ENCODE measurements at places on chromosomes 4 and X.

DNA sequence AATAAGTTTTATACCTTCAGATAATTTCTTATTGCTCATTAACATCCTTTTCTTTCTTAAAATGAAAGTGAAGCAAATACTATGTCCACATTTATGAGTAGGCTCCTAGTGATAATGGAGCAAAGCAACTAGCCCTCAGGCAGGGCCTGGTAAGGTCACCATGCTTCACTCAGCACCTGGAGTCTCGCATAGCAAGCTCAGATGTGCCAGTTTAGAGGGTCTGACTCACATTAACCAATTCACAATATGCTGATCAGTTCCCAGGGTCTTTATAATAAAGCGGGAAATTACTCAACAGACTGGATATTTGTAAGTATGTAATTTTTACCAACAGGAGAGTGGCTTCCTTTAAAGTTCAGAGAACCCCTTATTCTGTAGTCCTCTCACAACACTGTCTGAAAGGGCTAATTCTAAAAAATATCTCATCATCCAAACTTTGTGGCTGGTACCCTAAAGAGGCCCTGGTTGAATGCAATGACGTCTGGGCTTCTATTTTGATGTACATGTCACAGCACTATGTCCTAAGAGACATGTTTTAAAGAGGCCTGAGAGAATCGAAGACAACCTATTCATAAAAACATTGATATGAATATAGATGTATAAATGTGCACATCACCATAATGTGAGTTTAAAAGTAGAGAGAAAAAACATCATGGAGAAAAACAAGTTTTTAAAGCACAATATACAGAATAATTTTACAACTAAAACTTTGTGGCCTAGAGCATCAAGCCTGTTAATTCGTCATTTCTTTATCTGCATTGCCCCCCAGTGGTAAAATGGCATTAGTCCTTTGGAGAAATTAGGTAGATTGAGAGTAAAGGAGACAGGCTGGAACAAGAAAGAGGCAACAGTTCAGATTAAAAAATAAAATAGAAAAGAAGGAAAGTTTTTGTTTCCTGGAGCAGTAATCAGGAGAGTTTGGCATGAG is 44.3 kb downstream of the IL21 start:
- DNase-seq: no peak

DNA sequence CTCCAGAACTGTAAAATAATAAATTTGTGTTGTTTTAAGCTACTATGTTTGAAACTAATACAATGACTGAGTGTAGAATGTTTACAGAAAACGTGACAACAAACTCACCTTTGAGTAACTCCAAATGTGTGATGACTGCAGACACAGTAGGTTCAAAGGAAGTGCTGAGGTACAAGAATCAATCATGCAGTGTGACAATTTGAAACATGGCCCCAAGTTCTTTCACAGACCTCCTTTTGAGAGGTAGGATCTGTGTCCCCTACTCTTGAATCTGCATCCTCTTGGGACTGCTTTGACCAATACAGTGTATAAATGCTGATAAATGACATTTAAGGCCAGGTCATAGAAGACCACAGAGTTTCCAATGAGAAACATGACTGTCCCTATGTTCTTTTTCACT is 667.7 kb upstream of the DIPK2B start:
- DNase-seq: no peak

DNA sequence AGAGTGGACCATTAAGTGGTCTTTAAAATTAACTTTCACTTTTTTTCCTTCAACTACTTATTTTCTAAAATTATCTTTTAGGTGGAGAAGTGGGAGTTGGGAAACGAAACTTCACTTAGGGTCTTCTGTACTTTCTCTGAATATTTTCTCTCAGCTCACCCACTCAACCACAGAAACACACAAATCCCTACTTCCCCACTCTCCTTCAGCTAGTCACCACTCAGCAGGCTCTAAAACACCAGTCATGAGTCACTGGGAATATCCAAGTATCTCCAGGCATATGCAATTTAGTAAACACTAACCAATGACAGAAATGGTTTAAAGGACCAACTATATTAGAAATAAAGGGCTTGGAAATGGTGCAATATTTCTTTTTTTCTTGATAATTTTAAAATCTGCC is 153.0 kb upstream of the RPS6KA6 start:
- no peak for DNase-seq

DNA sequence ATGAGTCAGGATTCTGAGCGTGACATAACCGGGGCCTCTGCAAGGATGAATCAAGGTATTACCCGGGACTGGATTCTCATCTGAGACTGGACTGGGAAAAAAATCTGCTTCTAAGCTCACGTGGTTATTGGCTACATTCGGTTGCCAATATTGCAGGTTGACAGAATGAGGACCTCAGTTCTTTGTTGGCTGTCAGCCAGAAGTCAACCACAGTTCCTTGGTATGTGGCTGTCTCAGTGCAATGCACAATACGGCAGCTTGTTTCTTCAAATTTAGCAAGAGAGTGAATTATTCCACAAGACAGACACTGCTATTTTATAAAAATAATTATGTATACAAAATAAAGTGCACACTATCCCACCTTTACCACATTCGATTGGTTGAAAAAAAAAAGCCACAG is 424.2 kb downstream of the KLHL4 start:
- no peak for DNase-seq

- DNase-seq: no peak
Observed at GRCh38 chr4:110062166-110062565, 136.2 kb downstream of the ELOVL6 start.

- DNase-seq: no peak
Observed at GRCh38 chr4:103136671-103137445, 37.2 kb upstream of the BDH2 start.

DNA sequence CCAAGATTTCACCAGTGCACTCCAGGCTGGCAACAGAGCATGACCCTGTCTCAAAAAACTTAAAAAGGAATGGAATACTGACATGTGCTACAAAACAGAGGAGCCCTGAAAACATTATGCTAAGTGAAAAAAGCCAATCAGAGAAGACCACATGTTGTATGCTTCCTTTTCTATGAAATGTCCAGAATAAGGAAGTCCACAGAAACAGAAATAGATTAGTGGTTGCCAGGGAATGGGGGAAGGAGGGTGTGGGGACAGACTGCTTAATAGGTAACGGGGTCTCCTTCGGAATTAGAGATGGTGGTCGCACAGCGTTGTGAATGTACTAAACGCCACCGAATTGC is 30.1 kb upstream of the KIAA0232 start:
- DNase-seq: no peak

- no peak for DNase-seq
Observed at GRCh38 chr4:145808021-145808650, 128.2 kb downstream of the C4orf51 start.

DNA sequence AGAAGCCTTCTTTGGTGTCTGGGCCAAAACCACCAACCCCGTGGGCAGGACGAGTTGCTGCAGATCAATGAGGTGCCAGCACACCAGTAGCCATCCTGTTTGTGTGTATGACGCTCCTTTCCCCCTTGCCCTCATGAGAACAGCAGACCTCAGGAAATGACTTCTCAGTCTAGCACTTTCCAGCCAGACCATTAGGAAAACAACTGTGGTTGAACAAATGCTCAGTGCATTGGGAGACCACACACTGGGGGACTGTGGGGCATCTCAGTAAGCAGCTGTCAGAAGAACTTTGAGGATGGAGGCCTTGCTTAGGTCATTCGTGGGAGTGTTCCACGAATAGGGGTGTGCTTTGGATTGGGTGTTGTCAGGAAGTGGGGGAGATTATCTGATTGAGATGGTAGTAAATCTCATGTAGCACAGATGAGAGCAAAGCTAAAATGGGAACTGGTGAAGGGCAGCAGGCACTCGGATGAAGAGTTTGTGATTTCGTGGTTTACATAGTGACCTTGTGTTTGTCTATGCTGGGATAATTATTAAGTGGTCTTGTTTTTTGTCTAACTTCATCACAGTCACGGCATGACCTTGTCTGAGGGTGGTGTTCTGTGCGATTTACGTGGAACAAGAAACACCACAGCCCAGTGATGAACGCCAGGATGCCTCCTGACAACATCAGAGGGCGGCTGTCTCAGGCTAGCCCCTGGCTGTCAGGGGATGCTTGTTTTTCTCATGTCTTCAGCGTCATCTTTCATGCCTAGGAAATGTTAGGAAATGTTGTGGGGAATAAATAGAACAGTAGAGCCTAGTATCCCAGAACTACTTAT is 70.1 kb downstream of the USP46 start:
- peak; percentile 51 for DNase-seq

DNA sequence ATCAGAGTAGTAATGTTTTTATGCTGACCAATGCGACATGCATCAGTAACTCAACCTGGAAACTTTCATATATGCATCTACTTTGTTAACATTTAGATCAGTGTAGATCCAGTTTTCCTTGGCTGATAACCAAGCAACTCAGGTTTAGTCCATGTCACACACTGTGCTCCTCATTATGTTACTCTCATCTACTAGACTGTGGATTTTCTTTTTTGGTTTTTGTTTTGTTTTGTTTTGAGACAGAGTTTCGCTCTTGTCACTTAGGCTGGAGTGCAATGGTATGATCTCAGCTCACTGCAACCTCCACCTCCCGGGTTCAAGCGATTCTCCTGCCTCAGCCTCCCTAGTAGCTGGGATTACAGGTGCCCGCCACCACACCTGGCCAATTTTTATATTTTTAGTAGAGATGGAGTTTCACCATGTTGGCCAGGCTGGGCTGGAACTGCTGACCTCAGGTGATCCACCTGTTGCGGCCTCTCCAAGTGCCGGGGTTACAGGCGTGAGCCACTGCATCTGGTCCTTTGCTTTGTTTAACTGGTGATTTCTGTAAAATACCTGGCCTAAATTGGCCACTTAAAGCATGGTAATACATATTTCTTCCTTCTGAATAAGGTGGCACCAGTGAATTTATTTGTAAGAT is 48.6 kb downstream of the SMARCAD1 start:
- DNase-seq: no peak

DNA sequence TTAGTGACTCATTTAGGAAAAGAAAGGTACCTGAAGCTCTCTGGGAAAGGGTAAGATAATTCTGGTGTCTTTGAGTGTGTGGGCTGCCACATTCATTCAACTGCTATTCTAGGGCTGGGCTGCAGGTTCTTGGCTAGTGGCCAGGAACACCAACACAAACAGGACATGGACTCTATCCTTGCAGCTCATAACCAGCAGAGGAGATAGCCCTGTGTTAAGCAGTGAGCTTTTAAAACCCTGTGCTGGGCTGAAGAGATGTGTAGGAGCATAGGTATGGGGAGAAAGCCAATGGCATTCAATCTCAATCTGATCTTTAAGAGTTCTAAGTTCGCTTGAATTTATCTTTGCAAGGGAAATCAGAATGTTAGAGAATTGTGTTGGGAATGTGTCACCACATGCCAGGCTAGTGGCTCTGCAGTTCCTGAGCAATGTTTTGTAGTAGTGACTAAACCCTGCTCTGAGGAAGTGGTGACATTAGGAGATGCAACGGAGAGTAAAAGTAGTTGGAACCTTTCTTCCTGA is 39.2 kb downstream of the SGMS2 start:
- no peak for DNase-seq

DNA sequence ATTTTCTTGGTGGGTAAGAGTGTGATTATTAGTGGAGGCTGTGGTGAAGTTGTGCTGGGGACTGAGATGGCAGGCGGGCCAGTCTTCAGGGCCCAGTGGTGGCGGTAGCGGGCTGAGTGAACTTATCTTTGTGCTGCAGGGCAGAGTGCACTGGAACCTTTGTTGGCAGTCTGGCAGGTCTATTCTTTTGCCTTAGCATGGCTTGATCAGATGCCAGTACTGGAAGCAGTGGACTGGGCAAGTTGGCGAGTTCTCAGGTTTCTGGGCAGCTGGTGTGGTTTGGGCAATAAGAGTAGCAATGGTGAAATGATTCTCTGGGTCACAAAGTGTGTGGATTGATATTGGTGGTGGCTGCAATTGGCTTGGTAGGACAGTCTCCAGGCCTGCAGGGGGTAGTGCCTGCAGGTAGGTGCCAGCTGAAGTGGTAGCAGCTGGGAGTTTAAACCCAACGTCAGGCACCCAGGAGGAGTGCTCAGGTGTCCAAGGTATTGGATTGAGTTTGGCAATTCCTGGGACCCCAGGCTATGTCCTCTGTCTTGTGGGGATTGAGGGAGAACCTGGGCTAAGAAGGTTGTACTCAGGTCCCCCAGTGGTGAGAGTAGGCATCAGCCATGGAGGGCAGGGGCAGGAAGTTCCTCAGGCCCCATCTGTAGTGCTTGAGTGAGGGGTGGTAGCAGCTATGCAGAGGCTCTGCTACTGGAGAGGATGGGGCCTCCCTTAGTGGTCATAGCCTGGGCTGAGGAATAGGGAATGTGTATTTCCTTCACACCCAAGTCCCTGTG is 34.9 kb upstream of the SLC25A14 start:
- no peak for DNase-seq

DNA sequence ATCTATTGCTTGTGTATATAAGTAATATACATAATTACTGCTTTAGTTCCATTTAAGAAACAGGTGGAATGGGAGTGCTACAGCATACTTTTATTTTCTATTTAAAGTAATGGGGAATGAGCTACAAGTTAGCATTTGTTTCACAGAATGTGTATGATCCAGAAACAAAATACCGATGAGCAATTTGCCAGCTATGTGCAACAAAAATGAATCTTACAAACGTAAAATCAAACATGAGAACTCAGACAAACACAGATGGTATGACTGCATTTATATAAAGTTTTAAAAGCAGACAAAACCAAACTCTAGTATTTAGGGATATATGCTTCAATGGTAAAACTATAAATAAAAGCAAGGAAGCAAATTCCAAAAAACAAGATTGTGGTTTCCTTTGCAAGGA is 141.7 kb downstream of the PAPSS1 start:
- no peak for DNase-seq

DNA sequence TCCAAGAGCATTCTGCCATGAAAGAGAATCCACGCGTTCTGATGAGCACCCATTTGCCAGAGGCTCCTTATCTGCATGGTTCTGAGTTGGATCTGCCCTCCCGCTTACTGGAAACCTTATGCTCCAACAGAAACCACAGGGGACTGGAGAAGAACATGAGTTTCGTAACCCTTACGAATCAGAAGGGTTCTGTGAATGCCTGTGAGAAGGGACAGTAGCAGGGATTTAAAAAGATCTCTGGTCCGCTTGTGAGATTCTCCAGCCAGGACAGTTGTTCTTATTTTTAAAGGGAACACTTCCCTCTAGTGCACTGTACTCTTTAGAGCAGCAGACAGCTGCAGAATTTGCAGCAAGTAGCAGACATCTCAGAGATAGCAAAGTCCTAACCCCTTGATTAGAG is 22.5 kb upstream of the CENPU start:
- no peak for DNase-seq

DNA sequence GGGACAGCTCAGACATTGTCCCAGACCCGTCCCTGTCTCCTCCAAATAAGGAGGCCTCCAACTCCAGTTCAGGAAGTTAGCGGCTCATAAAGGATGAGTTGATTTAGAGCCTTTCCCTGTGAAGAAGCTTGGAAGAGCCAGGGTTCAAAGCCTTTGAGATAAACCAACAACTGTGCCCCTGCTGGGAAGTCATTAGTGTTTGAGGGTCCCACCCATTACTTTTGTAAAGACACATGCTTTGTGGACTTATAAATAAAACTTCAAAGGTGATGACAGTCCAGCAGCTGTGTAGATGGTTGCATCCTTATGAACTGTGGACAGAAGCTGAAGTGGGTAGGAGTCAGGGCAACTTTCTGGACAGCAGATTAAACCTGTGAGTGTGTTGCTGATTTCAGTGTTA is 86.0 kb upstream of the PGRMC2 start:
- DNase-seq: no peak

- DNase-seq: peak; percentile 18
Observed at GRCh38 chr4:145098675-145099037, 545 bp downstream of the ABCE1 start.

- no peak for DNase-seq
Observed at GRCh38 chr4:81522711-81523110, 51.0 kb upstream of the RASGEF1B start.
